ENCODE measurements at places on chromosomes 7 and 10. TPM values are rescaled to one million over a fixed set of nuclear protein-coding genes. Genes with fewer than 3 reads are reported as not detected.

DNA sequence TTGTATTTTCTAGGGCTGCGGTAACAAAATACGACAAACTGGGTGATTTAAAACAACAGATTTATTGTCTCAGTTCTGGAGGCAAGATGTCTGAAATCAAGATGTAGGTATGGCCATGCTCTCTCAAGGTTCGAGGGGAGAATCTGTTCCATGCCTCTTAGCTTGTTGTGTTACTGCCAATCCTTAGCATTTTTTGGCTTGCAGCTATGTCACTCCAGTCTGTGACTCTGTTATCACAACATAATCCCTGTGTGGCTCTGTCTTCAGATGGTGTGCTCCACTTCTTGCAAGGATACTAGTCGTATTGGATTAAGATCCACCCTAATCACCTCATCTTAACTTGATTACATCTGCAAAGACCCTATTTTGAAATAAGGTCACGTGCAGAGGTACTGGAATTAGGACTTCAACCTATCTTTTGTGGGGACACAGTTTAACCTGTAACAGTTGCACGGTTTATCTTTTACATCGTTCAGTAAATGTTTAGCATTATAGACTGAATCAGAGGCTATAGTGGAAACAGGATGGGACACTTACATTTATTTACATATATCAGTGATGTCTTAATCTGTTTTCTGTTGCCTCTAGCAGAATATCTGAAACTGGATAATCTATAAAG is 3.1 kb downstream of the C1GALT1 start:
- no peak for DNase-seq

- no peak for DNase-seq
These were observed 68.5 kb downstream of the EPDR1 start for GRCh38 chr7:37988721-37989650.

DNA sequence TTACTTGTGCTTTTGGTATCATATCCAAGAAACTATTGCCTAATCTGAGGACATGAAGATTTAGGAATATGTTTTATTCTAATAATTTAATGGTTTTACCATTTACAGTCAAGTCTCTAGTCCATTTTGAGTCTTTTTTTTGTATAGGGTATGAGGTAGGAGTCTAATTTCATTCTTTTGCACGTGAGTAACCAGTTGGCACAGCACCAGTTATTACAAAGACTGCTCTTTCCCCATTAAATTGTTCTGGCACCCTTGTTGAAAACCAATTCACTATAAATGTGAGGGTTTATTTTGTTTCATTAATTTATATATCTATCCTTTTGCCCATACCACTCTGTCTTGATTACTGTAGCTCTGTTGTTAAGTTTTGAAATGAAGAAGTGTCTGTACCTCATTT is 381.6 kb downstream of the SUGCT start:
- DNase-seq, result no peak

Gene ZNF789
- 6.1 TPM for polyA plus RNA-seq

Gene CPA1
- polyA plus RNA-seq, result not detected

Gene GOT1
- polyA plus RNA-seq, result 24.6 TPM

Gene LRRC4
- polyA plus RNA-seq, result not detected

DNA sequence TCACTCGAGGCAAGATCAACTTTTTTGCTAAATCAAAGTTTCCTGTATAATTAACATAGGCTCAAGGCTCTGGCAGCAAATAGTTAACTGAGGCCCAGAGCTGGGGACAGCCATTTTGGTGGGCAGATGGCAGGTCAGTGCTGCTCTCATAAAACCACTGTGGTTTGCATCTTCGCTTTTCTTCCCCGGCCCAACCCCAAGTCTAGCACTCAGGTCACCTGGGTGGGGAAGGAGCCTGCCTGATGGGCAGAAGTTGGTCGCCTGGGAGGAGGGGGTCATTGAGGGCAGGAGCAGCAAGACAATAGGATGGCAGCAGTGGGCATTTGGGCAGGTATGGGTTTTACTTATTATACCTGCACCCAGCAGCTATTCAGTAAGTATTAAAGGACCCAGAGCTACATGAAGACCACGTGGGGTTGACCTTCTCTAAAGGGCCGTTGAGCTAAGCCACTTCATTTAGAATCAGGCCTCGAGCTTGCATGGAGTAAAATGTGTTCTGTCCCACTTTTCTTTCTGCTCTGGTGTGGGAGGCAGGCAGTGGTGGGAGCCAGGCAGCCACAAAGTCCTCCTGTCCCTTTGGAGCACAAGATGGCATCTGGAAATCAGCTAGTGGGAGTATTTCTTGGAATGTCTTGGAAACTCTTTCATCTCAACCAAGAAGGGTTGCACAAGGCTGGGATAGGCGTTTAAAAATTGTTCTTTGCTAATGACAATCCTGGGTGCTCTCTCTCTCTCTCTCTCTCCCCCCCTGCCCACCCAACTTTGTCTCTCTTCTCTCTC is 133.4 kb downstream of the SPAG6 start:
- DNase-seq, result no peak

GRCh38 chr10:61301575-61301974 is 151.6 kb downstream of the TMEM26 start:
- DNase-seq, result no peak

DNA sequence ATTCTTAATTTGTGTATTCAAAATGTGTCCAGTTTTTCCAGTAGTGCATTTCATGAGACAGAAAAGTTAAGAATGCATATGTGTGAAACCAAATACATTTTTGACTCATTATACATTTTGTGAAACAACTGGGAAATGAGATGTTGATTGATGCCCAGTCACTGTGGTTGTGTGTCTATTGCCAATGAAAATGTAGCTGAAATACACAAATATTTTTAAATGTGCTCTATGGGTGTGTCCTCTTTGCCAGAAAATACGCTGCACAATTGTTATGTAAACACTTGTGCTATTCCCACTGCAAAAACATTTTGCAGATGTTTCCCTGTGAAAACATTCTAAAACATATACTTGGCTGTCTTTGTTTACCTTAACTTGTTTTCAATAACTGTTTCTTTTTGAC is 395.2 kb downstream of the TFEC start:
- no peak for DNase-seq

- DNase-seq, result no peak
These were observed 5.7 kb upstream of the ZNF862 start for GRCh38 chr7:149832332-149833041.

Gene ITGB8
- not detected for polyA plus RNA-seq

Gene VPS26A
- 38.6 TPM for polyA plus RNA-seq

- peak; percentile 7 for DNase-seq
These were observed 5.7 kb upstream of the GOT1 start for GRCh38 chr10:99435986-99436638.

Gene GIMAP4
- polyA plus RNA-seq, result 577 TPM

GRCh38 chr7:150993511-150993910 is 2.7 kb downstream of the NOS3 start:
- no peak for DNase-seq

Gene LEP
- polyA plus RNA-seq, result not detected

Gene SPDYE2B
- polyA plus RNA-seq, result 0.28 TPM

DNA sequence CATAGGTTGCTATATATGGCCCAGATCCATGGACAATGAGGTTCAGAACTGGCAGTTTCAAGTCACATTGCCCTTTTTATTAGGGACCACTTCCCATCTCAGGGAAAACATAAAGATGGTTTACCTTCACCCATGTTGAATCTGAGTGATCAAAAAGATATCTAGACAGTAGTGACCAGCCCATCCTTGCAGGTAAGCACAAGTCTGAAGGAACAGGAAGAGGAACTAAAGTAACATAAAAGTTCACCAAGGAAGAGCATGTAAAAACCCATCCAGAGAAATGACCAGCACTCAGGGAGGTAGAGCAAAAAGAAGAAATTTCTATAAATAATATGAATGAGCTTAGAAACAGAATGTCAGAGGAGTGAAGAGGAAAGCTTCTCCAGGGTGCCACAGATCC is 382.5 kb downstream of the PARD3 start:
- DNase-seq, result no peak

Gene CPEB3
- polyA plus RNA-seq, result 1.6 TPM

GRCh38 chr7:2359610-2360009 is 5.0 kb downstream of the EIF3B start:
- no peak for DNase-seq

Gene CFAP43
- not detected for polyA plus RNA-seq

- DNase-seq, result no peak
These were observed 82.4 kb upstream of the NME8 start for GRCh38 chr7:37765872-37766525.

- DNase-seq, result no peak
These were observed 10.9 kb upstream of the MAP3K8 start for GRCh38 chr10:30422981-30423654.
